Fibroblast of skin of back (primary cell): ENCODE measurements at places on chromosomes 3 and 15.

DNA sequence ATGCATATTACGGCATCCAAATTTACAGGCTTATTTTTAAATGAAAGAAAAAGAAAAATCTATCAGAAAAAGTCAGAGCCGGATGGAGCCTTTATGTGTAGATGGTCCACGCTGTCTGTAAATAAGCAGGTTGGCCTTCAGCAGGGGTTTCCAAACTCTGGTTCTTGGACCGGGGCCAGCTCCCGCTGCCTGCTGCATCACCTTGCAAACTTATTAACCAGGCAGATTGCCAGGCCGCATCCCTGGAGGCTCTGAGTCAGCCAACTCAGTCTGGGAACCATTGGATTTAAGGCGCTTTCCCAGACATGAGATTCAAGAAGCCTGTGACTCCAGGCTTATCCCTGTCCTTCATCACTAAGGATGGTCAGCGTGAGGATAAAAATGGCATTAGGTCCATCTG is 212.4 kb downstream of the OPA1 start:
- peak; percentile 81 for DNase-seq

- peak; percentile 44 for DNase-seq
Observed at GRCh38 chr15:37046876-37047614, 53.3 kb downstream of the MEIS2 start.

- peak; percentile 43 for DNase-seq
Observed at GRCh38 chr3:134104031-134104430, 74.3 kb upstream of the SLCO2A1 start.

DNA sequence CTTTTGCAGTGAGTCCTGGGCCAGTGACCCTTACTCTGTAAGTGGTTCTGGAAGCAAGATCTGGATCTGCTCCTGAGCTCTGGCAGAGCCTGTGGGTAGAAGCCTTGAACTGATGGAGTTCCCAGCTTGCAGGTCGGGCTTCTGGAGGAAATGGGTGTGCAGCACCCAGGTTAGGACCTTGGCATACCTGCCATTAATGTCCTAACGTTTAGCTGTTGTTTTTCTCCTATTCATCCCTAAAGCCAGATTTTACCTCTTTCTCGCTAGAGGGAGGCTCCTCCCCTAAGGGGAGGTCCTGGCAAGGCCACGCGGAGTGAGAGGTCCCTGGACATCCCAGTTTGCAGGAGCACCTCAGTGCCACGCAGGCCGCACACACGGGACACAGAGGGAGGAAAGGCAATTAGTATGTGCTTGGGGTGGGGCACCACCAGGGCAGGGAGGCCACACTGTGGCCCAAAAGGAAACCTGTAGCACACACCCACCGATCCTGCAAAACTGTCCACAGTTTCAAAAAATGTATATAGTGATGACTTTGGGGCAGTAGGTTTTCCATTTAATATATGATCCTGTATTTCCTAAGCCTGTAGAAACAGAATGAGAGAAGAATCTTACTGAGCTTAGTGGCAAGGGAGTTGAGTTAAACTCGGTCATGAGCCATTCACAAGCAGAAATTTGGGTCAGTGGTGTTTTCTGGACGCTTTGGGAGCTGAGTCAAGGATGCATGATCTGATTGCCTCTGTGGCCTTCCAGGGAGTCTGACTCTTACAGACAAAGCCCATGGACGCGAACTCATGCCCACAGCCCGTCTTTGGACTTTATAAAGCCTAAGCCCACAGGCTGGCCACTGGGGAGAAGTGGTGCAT is 148.7 kb downstream of the LRRK1 start:
- DNase-seq, result peak; percentile 7
